ENCODE measurements at places on chromosomes 1 and 21.

DNA sequence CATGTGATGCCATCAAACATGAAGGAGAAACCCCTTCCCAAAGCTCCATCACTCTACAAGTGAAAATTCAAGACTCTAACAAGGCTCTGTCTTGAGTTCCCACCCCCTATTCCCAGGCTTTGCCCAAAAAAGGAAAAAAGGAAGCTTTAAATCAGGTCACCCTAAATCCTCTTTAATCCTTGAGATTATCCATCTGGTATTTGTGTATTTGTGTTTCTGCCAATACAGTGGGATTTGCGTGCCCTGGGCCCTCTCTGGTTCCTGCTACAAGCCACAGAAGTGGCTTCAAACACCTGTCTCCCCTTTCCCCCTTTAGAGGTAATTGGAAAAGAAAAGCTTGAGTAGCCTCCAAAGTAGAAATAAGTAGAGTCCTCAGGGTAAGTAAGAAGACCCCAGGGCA, 120.4 kb downstream of the EDEM3 start:
- H3K4me3 ChIP-seq = no peak overlapping the region
- no peaks in the 10 kb centered on the region for H3K36me3 ChIP-seq
- H3K27ac ChIP-seq = no peak overlapping the region
- H3K27me3 ChIP-seq = no peaks in the 10 kb centered on the region
- DNase-seq = peak; percentile 56

GRCh38 chr1:114113411-114114184, 40.1 kb downstream of the SYT6 start:
- no peaks in the 10 kb centered on the region for H3K27me3 ChIP-seq
- no peak for DNase-seq
- H3K4me3 ChIP-seq = no peak overlapping the region
- no peaks in the 10 kb centered on the region for H3K36me3 ChIP-seq
- H3K27ac ChIP-seq = no peak overlapping the region

- H3K36me3 ChIP-seq = no peaks in the 10 kb centered on the region
- H3K27ac ChIP-seq = no peak overlapping the region
- H3K4me1 ChIP-seq = no peaks in the 10 kb centered on the region
- H3K27me3 ChIP-seq = no peaks in the 10 kb centered on the region
- no peak overlapping the region for H3K4me3 ChIP-seq
These were observed 24.4 kb downstream of the MCOLN2 start for GRCh38 chr1:84972377-84972987.

- H3K36me3 ChIP-seq = no peaks in the 10 kb centered on the region
- no peaks in the 10 kb centered on the region for H3K27me3 ChIP-seq
- H3K4me3 ChIP-seq = no peak overlapping the region
- DNase-seq = no peak
These were observed 1.3 kb upstream of the CHI3L1 start for GRCh38 chr1:203187689-203188264.

DNA sequence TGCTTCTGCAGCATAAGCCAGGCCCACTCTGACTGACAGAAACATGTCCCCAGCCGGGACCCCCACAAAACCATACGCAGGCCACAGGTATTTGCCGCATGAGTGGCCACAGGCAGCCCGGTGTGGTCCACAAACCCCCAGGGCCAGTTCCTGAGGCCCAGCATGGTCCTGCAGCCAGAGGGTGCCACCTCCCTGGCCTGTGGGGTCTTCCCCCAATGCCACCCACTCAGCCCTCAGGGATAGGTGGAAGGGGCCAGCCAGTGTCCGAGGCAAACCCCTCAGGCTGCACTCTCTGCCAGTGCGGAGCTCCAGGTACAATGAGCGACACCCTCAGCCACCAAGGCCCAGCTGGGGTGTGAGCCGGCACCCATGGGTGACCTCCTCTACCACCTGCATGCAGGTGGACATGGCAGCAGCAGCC, 43.5 kb downstream of the UBE2G2 start:
- H3K27me3 ChIP-seq = no peaks in the 10 kb centered on the region
- H3K4me1 ChIP-seq = no peaks in the 10 kb centered on the region
- no peak overlapping the region for H3K4me3 ChIP-seq
- H3K36me3 ChIP-seq = no peaks in the 10 kb centered on the region
- DNase-seq = no peak
- no peak overlapping the region for H3K27ac ChIP-seq

DNA sequence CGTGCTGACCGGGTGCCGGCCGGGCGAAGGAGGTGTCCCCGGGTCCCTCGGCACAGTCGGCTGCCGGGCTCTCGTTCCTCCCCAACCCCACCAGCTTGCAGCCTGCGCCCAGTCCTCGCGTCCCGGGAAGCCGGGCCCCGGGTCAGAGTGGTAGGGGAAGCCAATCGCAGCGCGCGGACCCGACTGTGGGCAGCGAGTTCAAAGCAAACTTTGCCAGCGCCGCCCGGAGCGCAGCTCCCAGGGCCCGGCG, 328 bp downstream of the MYCL start:
- peaks cover 30% of the 10 kb centered on the region for H3K4me1 ChIP-seq
- no peaks in the 10 kb centered on the region for H3K36me3 ChIP-seq
- peak; percentile 66 for DNase-seq
- H3K4me3 ChIP-seq = peak overlapping the region; percentile 75
- H3K27ac ChIP-seq = peak overlapping the region; percentile 39

- H3K4me1 ChIP-seq = no peaks in the 10 kb centered on the region
- H3K27me3 ChIP-seq = peaks cover 11% of the 10 kb centered on the region
- H3K36me3 ChIP-seq = no peaks in the 10 kb centered on the region
- H3K4me3 ChIP-seq = no peak overlapping the region
- DNase-seq = no peak
- H3K27ac ChIP-seq = no peak overlapping the region
These were observed 159.8 kb downstream of the GRIK3 start for GRCh38 chr1:36874271-36875060.

DNA sequence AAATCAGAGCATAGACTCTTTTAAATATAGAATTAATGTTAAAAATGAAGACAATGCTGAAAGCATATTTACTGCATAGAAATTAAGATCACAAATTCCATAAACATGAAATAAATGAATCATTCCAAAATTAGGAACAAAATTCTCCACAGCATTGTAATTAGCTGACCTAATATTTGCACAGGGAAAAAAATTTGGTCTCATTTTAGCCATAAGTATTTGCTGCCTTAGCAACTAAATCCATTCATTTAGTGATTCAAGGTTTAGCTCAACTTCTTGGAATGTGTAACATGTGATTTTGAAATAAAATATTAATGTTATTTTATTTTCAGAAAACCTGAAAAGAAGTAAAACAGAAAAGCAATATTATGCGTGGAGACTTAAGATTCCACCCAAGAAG, 25.5 kb downstream of the ADAMTS5 start:
- no peak for DNase-seq
- peaks cover 88% of the 10 kb centered on the region for H3K36me3 ChIP-seq
- no peak overlapping the region for H3K4me3 ChIP-seq
- H3K27ac ChIP-seq = no peak overlapping the region

DNA sequence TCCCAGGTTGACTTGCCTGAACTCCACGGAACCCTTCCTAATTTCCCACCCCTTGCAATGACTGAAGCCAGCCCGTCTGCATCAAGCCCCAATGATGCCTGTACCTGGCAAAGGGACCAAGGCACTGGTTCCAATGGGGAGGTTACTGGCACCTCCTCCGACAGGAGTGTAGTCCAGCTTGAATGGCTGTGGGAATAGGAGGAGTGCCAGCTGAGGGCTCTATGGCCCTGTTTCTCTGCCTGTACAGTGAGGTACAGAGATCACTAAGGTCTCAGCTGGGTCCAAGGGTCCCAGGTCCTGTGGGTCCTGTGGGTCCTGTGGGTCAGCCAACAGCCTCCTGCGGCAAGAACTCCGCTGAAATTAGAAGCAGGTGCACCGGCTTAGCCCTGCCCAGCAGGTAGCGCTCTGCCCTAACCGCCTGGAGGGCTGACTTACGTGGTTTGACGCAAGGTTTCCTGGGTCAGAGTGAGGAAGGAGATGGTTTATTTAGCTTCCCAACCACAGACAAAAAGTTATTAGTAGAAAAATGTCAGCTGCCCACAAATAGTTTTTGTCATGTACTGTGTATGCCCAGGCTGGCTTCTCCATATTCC, 9.9 kb upstream of the SPRR4 start:
- DNase-seq = no peak
- H3K4me3 ChIP-seq = no peak overlapping the region
- H3K27ac ChIP-seq = no peak overlapping the region

GRCh38 chr1:35885961-35886558, 3.1 kb downstream of the AGO1 start:
- peaks cover 11% of the 10 kb centered on the region for H3K4me1 ChIP-seq
- H3K4me3 ChIP-seq = no peak overlapping the region

GRCh38 chr1:182783068-182783467, 6.5 kb upstream of the NPL start:
- H3K4me3 ChIP-seq = no peak overlapping the region
- peak overlapping the region; percentile 17 for H3K27ac ChIP-seq
- H3K36me3 ChIP-seq = no peaks in the 10 kb centered on the region
- H3K4me1 ChIP-seq = peaks cover 23% of the 10 kb centered on the region
- peak; percentile 55 for DNase-seq
- H3K27me3 ChIP-seq = no peaks in the 10 kb centered on the region

- no peak for DNase-seq
- H3K36me3 ChIP-seq = no peaks in the 10 kb centered on the region
- no peak overlapping the region for H3K27ac ChIP-seq
- no peak overlapping the region for H3K4me3 ChIP-seq
These were observed 20.5 kb downstream of the DSTYK start for GRCh38 chr1:205190845-205191577.

DNA sequence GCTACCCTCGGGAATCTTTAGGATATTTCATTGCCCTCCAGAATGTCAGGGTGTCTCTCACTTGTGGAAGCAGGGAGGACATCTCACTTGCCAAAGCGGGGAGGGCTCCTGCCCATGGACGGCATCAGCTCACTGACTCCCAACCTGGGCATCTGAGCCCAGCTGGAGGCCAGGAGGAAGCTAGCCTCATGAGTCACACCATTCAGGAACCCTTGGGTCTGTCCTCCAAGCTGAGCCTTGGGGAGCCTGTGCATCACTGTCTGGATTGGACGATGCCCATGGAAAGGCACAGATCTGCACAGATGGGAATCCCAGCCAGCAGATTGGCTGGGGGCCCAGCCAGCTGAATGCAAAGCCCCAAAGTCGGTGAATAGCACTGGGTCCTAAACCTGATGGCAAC, 25.2 kb downstream of the WNT3A start:
- H3K4me1 ChIP-seq = no peaks in the 10 kb centered on the region
- H3K36me3 ChIP-seq = no peaks in the 10 kb centered on the region
- H3K27ac ChIP-seq = no peak overlapping the region
- no peaks in the 10 kb centered on the region for H3K27me3 ChIP-seq
- no peak overlapping the region for H3K4me3 ChIP-seq
- no peak for DNase-seq

DNA sequence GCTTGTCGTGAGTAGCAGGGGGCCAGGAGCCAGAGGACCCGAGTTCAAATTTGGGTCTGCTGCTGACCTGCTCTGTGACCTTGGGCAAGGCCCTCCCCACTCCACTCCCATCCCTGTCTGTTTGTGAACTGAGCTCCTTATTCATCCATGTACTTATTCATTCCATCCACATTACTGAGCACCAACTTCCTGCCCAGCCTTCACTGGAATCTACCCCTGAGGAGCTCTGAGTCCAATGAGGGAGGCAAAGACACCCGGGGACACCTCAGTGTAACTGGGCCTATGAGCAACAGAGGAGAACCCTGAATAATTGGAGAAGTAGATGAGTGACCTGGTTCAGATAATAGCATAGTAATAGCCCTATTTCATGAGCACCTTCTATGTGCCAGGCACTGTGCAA, 8.9 kb downstream of the BSND start:
- no peak overlapping the region for H3K27ac ChIP-seq
- H3K4me3 ChIP-seq = no peak overlapping the region
- H3K36me3 ChIP-seq = no peaks in the 10 kb centered on the region
- H3K4me1 ChIP-seq = no peaks in the 10 kb centered on the region
- DNase-seq = no peak
- peaks cover 3% of the 10 kb centered on the region for H3K27me3 ChIP-seq

- no peaks in the 10 kb centered on the region for H3K27me3 ChIP-seq
- DNase-seq = peak; percentile 48
- no peaks in the 10 kb centered on the region for H3K36me3 ChIP-seq
- H3K4me3 ChIP-seq = peak overlapping the region; percentile 66
- peak overlapping the region; percentile 21 for H3K27ac ChIP-seq
- peaks cover 4% of the 10 kb centered on the region for H3K4me1 ChIP-seq
These were observed 606 bp downstream of the DENND1B start for GRCh38 chr1:197774466-197775281.

GRCh38 chr1:107457989-107458388, 317.1 kb downstream of the NTNG1 start:
- no peaks in the 10 kb centered on the region for H3K4me1 ChIP-seq
- H3K36me3 ChIP-seq = no peaks in the 10 kb centered on the region
- peaks cover 2% of the 10 kb centered on the region for H3K27me3 ChIP-seq
- no peak for DNase-seq

DNA sequence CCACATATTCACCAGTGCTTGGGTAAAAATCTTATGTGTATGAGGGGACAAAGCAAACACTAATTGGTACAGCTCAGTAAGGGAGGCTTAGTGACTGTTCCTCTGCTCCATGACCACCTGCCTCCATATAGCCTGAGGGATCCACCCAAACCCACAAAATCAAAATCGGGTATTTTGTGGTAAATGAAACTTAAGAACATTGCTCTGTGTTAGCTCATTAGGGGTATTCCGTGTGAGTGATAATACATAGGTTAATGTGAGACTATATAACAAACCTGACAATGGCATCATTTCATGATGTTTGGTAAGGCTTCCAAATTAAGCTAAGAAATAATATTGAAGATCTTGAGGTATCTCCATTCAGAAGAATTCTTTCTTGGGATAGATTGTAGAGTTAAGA, 25.8 kb downstream of the COL9A2 start:
- no peaks in the 10 kb centered on the region for H3K27me3 ChIP-seq
- no peak overlapping the region for H3K4me3 ChIP-seq
- no peaks in the 10 kb centered on the region for H3K4me1 ChIP-seq
- DNase-seq = no peak

GRCh38 chr1:41282679-41283317, 40.7 kb upstream of the SCMH1 start:
- no peak overlapping the region for H3K4me3 ChIP-seq
- H3K27ac ChIP-seq = no peak overlapping the region
- H3K36me3 ChIP-seq = no peaks in the 10 kb centered on the region
- DNase-seq = peak; percentile 70
- no peaks in the 10 kb centered on the region for H3K27me3 ChIP-seq
- H3K4me1 ChIP-seq = peaks cover 20% of the 10 kb centered on the region

DNA sequence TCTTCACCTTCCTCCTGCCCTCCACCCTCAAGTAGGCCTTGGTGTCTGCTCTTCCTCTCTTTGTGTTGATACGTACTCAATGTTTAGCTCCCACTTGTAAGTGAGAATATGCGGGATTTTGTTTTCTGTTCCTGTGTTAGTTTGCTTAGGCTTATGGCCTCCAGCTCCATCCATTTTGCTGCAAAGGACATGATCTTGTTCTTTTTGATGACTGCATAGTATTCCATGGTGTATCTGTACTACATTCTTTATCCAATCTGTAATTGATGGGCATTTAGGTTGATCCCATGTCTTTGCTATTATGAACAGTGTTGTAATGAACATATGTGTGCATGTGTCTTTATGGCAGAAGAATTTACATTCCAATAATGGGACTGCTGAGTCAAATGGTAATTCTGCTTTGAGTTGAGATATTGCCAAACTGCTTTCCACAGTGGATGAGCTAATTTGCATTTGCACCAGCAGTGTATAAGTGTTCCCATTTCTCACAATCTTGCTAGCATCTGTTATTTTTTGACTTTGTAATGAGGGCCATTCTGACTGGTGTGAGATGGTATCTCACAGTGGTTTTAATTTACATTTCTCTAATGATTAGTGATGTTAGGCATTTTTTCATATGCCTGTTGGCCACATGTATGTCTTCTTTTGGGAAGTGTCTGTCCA, 272.7 kb downstream of the SDCCAG8 start:
- no peaks in the 10 kb centered on the region for H3K4me1 ChIP-seq
- no peak overlapping the region for H3K4me3 ChIP-seq
- no peaks in the 10 kb centered on the region for H3K27me3 ChIP-seq
- H3K27ac ChIP-seq = no peak overlapping the region
- no peak for DNase-seq

Data from SJCRH30 (cell line).